ENCODE measurements at places on chromosomes 1 and 21. TPM values are rescaled to one million over a fixed set of nuclear protein-coding genes. Genes with fewer than 3 reads are reported as not detected.
A peak's percentile ranks its signal among the peaks of the same experiment; 100 is the strongest.

GRCh38 chr1:78833491-78833890 lies 173.0 kb downstream of the ADGRL4 start:
- DNase-seq: no peak

- DNase-seq: no peak
These were observed 136.5 kb downstream of the RERE start for GRCh38 chr1:8680664-8681650.

Gene C1orf21
- total RNA-seq: 16.0 TPM

- no peak for DNase-seq
These were observed 170.8 kb downstream of the PLA2G4A start for GRCh38 chr1:186999506-186999905.

- DNase-seq: peak; percentile 44
These were observed 42.5 kb upstream of the DISC1 start for GRCh38 chr1:231584117-231584516.

- DNase-seq: no peak
These were observed 15.0 kb upstream of the CDC42 start for GRCh38 chr1:22037520-22037919.

DNA sequence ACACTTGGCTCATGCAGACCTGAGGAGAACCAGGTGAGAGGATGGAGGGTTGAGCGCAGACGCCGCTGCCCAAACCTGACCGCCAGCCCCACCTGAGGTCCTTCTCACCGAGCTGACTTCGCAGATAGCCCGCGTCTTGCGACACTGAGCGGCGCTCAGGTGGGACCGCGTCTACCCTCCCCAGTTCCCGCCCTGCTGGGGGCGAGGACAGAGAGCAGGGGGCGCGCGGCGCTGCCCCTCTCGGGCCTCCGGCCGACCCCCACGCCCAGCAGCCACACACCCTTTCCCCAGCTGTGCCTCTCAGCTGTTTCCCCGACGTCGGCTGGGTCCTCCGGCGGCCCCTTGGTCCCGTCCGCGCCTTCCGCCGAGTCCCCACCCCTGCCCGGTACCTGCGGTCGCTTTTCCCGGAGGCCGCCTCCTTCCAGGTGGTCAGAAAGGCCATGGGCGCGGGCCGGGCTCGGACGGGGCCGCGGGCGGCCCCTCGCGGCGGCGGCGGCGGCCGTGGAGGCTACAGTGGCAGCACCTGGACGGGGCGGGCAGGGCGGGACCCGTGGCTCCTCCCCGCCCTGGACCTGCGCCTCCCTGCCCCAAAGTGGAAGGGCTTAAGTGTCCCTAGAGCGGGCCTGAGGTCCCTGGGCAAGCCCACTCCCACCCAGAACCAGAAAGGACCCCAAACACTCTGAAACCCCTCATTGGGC lies 14.4 kb upstream of the TTC39A start:
- DNase-seq: peak; percentile 30

DNA sequence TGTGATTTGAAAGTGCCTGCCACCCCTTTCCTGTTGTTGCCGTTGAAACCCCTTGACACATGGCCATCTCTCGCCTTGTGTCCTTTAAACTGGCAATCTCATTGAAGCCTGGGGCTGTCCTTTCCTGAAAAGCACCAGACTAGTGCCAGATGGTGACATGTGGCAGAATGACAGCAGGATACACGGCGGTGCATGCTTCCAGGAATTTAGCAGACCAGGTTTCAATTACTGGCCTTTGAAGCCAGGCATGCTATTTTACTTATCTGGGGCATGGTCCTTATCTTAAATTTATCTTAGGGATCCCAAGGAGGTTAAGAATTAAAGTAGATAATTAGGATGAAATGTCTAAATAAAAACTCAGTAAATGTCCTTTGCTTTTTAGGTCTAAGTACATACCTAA lies 15.2 kb downstream of the PLPPR4 start:
- no peak for DNase-seq

GRCh38 chr1:204477036-204477740 lies 17.4 kb downstream of the PIK3C2B start:
- no peak for DNase-seq

Data from testis (tissue), 5 donors.